CD8-positive, alpha-beta memory T cell (primary cell): ENCODE measurements at places on chromosomes 4 and X. TPM values are rescaled to one million over a fixed set of nuclear protein-coding genes. Genes with fewer than 3 reads are reported as not detected.
A peak's percentile ranks its signal among the peaks of the same experiment; 100 is the strongest.

DNA sequence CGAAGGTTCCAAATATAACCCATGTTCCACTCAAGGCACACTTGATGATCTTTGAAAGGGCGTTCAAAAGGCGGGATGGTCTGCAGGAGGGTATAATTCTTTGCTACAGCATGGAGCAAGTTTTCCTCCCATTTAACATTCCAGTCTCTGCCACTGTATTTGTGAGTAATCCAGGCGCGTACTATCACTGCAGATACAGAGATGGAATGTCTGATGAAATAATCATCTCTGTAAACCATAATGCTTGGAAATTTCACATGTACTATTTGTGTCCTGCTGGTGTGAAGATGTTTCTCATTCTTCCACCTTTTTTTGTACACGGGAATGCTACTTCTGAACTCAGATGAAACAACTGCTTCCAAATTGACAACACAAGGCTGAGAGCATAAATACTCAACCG lies 15.5 kb downstream of the SEL1L3 start:
- peaks cover 20% of the 10 kb centered on the region for H3K4me1 ChIP-seq
- DNase-seq: no peak
- no peaks in the 10 kb centered on the region for H3K36me3 ChIP-seq
- no peak overlapping the region for H3K27ac ChIP-seq
- H3K27me3 ChIP-seq: no peaks in the 10 kb centered on the region
- H3K4me3 ChIP-seq: no peak overlapping the region

DNA sequence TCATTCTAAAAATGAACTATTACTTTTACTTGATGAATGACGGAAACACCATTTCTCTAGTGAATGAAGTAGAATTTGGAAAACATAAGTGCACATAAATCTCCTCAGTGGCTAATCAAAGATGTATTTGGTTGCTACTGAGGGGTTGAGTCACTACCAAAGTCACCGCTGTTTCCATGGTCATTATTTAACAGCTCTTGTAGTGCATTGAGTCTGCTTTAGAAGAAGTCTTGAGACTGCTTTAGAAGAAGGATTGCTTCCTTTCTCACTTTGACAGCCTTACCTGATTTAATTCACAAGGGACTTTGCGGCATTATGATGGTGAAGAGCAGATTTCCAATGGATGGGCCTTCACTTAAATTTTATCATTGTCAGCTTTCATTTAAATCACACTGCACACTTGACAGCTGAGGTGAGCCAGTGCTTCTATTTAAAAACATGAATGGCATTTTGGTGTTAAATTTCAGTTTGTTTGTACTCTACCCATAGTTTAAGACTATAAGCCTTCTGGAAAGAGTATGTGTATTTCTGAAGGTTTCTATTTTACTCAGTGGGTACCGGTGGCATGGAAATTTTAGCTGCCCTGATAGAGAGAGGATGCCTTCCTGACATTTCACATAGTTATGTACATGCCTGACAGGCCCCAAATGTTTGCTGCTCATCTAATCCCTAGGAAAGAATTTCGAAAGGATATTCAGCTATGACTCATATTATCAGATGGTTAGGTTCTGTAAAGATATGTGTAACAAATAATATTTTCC lies 9.5 kb downstream of the ASB5 start:
- no peak overlapping the region for H3K27ac ChIP-seq
- no peaks in the 10 kb centered on the region for H3K36me3 ChIP-seq
- no peak overlapping the region for H3K4me3 ChIP-seq

PRDM8 gene
- total RNA-seq: 12.7 TPM

GRCh38 chr4:80913381-80913780 lies 117.1 kb upstream of the BMP3 start:
- no peak overlapping the region for H3K4me3 ChIP-seq
- H3K27ac ChIP-seq: no peak overlapping the region
- H3K36me3 ChIP-seq: no peaks in the 10 kb centered on the region
- H3K27me3 ChIP-seq: no peaks in the 10 kb centered on the region

DNA sequence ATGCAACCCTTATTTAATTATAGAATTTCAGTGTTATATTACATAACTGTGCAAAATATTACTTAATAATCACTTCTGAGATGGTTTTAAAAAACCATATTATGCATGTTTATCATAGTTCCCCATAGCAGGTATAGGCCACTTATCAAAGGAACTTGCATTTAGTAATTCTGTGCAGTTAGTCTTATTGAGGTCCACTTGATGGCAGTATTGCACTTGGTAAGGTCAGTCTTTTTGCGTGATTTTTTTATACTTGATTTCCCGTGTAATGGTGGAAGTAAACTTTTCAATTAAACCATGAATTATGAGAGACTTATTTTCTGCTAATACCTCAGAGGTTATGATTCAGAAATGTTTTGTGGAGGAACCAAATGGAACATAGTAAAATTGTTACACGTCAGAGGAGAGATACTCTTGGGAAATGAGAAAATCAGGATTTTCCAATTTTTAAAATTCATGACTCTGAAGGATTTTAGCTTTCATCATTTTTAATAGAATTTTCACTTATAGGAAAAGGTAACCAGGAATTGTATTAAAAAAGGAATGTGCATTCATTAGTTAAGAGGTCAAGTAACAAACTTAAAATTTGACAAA lies 230.0 kb downstream of the CCSER1 start:
- no peaks in the 10 kb centered on the region for H3K36me3 ChIP-seq
- no peak for DNase-seq
- H3K27me3 ChIP-seq: no peaks in the 10 kb centered on the region
- H3K4me1 ChIP-seq: no peaks in the 10 kb centered on the region
- no peak overlapping the region for H3K4me3 ChIP-seq
- no peak overlapping the region for H3K27ac ChIP-seq

TRAM1L1 gene
- total RNA-seq: not detected

- H3K27me3 ChIP-seq: no peaks in the 10 kb centered on the region
- H3K27ac ChIP-seq: peak overlapping the region; percentile 84
- DNase-seq: peak; percentile 46
- H3K4me3 ChIP-seq: peak overlapping the region; percentile 70
Observed at GRCh38 chrX:119686087-119686691, 6.8 kb downstream of the SEPTIN6 start.

DNA sequence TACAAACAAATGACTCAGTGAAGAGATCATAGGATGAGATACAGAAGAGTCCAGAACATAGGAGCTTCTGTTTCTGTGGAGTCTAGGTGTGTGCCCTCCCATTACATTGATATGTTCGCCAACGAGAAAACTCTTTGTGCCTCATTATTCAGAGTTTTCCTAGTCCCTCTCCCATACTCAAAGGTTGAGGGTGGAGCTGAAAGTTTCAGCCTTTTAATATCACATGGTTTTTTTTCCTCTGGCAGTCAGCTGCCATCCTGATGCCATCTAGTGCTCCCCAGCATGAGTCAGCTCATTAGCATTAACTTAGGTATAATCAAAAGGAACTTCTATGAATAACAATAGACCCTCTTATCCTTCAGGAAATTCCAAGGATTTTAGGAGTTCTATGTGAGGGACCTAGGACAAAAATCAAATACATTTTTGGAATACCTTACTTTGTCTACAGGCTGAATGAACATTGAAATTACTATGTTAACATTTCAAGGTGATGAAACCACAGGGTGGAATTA lies 559.6 kb upstream of the AMOT start:
- no peak for DNase-seq
- H3K36me3 ChIP-seq: no peaks in the 10 kb centered on the region
- H3K27me3 ChIP-seq: no peaks in the 10 kb centered on the region
- no peak overlapping the region for H3K4me3 ChIP-seq
- H3K27ac ChIP-seq: no peak overlapping the region

DNA sequence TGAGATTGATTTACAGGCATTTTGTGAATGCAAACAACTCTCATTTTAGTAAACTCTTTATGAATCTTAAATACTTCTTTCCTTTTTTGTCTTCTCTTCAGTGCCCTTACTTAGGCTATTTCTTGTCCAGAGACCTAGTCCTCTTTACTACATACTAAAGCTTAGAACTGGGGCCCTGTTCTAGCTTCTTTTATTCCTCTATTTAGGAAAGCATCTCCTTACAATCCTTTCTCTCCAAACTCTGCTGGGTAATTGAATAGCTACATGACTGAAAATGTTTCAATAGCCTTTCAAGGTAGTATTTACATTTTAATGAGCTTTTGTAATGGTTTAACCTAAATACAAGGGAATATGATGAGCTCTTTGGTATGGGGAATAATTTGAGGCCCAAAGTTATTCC lies 1701.5 kb upstream of the TENM3 start:
- H3K36me3 ChIP-seq: no peaks in the 10 kb centered on the region
- no peak overlapping the region for H3K4me3 ChIP-seq
- no peak overlapping the region for H3K27ac ChIP-seq
- H3K27me3 ChIP-seq: no peaks in the 10 kb centered on the region
- no peaks in the 10 kb centered on the region for H3K4me1 ChIP-seq

GRCh38 chr4:181698221-181698620 lies 545.0 kb upstream of the TENM3 start:
- H3K36me3 ChIP-seq: no peaks in the 10 kb centered on the region
- H3K4me1 ChIP-seq: no peaks in the 10 kb centered on the region
- H3K4me3 ChIP-seq: no peak overlapping the region
- no peak overlapping the region for H3K27ac ChIP-seq
- no peak for DNase-seq

GYPB gene
- not detected for total RNA-seq

GRCh38 chr4:7886007-7886973 lies 53.4 kb downstream of the AFAP1 start:
- no peaks in the 10 kb centered on the region for H3K27me3 ChIP-seq
- H3K4me3 ChIP-seq: no peak overlapping the region
- no peak for DNase-seq
- no peak overlapping the region for H3K27ac ChIP-seq

DNA sequence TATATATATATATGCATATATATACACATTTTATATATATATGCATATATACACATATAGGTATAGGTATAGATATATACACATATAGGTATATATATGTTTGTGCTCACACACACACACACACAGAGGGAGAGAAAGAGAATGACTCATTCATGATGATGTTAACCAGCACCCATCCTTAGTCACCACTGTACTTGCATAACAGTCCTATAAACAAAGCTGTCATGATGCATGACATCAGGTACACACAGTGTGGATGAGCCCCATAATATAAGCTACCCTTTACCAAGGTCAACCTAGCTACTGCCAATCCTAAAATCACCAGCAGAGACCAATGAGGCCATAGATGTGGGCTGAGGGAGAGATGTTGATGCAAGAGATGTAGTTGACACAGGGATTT lies 1408.0 kb downstream of the RAPGEF2 start:
- H3K4me1 ChIP-seq: no peaks in the 10 kb centered on the region
- no peak overlapping the region for H3K4me3 ChIP-seq
- H3K27ac ChIP-seq: no peak overlapping the region
- H3K27me3 ChIP-seq: no peaks in the 10 kb centered on the region
- no peak for DNase-seq

LDB2 gene
- total RNA-seq: not detected

DNA sequence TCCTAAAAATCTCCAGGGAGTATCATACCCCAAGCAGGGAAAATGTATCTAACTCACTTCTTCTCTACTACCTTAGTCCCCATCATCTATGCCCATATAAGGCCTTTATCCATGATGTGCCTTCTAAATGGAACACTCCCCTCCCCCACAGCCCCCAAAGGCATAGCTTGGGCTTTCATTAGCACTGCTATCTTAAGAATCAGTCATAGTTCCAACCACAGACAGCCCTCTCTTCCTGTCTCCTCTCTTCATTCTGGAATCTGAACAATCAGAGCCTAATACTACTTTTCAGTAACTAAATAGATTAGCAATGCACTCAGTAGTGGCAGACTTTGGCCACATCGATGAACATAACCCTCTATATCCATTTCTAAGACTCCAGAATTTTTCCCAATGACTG lies 313.2 kb upstream of the DKK2 start:
- no peaks in the 10 kb centered on the region for H3K4me1 ChIP-seq
- DNase-seq: no peak
- no peaks in the 10 kb centered on the region for H3K36me3 ChIP-seq
- H3K27me3 ChIP-seq: no peaks in the 10 kb centered on the region

NR3C2 gene
- total RNA-seq: 5.7 TPM

ZNF630 gene
- 1.6 TPM for total RNA-seq
